ENCODE measurements at places on chromosomes 7 and 10.

DNA sequence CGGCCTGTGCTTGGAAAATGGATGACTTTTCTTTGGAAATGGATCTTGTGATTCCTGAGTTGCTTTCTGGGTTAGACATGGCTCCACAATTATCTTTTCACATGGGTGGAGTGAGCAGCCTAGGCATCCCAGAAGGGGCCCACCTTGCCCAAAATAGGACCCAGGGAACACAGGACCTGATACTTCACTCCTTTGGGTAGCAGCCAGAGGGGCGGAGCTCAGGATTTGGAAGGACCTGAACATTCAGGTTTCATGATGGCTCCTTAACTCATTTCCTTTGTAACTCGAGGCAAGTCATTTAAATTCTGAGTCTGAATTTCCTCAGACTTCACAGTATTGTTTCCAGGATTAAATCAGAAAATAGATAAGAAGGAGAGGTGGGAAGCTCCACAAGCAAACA lies 178.3 kb upstream of the ZMIZ1 start:
- no peak for DNase-seq

DNA sequence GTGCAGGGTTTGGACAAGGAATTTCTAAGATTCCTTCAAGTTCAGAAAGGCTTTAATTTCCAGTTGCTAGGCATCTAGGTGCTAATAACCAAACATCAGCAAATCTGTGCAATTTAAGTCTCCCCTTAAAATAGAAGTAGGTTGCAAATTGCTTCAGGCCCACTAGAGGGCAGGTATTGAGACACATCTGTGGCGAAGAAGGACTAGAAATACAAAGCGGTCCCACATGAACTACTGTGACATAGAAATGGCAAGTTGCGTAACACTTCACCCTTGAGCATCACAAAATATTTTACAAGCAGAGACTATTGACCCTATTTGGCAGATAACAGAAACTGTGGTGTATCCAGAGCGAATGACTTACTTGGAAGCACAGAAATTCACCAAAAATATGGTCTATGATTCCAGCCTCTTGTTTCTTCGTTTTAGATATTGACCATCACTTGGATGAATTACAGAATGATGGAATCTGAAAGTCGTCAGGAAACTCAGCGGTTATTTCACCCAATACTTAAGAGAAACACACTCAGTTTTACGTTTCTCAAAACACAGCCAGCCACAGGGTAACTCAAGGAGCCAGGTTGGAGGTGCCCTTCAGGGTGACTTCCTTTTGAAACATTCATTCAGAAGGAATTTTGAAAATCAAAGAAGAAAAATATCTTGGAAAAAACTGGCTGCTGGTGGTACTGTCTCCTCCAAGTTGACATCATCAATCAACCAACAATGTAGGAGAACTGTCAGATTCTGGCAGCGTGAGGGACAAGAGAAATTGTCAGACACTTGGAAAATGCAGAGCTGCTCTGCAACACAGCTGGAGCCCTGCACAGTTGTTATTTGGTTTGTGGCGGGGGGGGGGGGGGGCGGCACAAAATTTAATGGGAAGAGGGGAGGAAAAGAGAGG lies 256.3 kb upstream of the MINDY3 start:
- DNase-seq: no peak

- peak; percentile 5 for DNase-seq
Observed at GRCh38 chr10:16440396-16441133, 3.8 kb downstream of the PTER start.

GRCh38 chr7:155761162-155761561 lies 51.1 kb downstream of the SHH start:
- no peak for DNase-seq

DNA sequence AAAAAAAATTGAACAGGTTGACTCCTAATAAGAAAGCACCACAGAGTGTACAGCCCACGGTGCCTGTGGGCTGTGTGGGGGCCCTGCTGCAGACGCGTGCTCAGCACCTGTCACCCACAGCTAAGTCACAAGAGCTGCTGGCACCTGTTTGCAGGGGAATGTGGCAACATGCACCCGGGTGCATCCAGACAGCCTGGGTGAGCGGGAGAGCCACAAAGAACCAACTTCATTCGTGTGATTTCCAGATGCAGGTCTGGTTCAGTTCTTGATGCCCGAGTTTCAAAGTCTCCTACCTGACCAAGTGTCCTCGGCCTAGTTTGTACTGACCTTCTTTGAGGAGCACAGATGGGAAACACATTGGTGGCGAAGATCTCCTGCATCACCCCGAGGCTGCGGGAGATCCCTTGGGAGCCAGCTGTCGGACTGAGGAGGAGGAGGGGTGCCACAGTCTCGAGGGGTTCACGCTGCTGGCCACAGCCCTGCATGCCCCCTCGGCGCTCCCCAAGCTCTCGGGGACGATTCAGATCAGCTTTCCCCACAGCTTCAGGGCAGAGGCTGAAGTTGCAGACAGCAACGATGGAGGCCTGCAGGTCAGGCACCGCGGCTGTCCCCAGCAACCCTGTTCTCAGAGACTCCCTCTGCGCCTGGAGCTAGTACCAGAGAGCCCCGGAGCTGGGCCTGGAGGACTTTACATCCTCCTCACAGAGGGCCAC lies 35.3 kb downstream of the AMZ1 start:
- no peak for DNase-seq

- DNase-seq: no peak
Observed at GRCh38 chr10:32940321-32941301, 17.4 kb downstream of the ITGB1 start.

- no peak for DNase-seq
Observed at GRCh38 chr10:11404901-11405300, 206.5 kb downstream of the USP6NL start.
